ENCODE measurements at places on chromosomes 2 and 18.

DNA sequence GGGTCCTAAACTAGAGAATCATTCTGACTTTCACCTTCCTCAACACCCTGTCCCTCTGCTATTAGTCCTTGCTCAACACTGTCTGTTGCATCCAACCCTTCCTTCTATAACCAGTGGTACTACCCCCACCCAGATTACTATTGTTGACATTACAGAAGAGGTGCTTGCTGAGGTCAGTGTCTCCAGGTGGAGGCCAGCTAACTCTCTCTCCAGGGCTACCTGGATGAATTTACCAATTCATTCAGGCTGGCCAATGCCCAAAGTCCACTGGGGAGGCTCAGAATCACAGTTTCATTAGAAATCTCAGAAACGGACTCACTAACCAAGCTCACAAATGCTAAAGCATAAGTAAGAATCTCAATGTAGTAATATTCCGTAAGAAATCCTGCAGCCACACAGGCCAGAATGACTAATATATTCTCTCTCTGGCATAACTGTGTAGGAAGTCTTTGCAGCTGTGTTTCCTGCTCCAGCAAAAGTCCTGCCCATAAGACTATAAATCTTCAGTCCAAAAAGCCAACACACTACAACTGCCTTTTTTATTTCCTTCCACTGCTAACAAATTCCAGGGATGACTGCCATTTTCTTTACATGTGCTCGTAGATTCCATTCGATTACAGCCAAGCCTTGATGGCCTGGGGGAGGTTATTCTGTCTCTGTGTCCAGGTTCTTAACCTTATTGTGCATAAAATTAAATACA, 10.0 kb upstream of the TTR start:
- no peak for DNase-seq

- no peak for DNase-seq
Measured at GRCh38 chr2:85584354-85584856, at the start of gene VAMP5. TSS of gene VAMP5 (plus strand) at chr2:85584431. CDS start at chr2:85584491, 60 bp downstream.

DNA sequence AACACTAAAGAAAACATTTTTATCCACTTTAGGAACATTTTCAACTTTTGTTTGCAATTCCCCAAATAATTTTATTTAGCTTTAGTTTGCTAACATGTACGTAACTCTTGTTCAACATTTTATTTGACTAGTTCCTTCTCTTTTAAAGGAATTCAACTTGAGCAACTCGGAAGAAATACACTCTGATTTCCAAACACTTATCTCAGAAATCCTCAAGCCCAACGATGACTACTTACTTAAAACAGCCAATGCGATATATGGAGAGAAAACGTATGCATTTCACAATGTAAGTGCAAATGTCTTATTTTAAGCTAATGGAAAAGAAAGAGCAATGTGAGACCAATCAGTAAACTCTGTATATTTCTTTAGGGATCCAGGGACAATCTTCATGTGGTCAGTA, 10.1 kb downstream of the SERPINB10 start:
- DNase-seq = no peak

DNA sequence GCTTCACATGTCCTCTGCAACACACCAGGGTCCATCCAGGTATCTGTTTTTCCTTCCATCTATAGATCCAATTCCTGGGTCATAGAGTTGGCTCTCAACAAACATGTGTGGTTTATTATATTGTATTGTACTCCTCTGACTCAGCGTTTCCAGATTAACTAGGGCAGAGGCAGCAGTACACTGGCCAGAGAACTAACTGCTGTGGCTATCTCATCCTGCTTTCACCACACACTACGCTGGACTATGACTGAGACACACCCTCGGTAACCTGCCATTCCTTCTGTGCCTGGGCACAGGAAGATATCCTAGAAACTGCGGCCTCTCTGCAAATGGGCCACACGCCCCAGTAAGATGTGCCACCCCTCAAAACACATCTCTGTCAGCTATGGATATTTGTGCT, 159.8 kb upstream of the STK17B start:
- DNase-seq = peak; percentile 80

GRCh38 chr18:9586814-9587213, 27.5 kb downstream of the PPP4R1 start:
- no peak for DNase-seq

DNA sequence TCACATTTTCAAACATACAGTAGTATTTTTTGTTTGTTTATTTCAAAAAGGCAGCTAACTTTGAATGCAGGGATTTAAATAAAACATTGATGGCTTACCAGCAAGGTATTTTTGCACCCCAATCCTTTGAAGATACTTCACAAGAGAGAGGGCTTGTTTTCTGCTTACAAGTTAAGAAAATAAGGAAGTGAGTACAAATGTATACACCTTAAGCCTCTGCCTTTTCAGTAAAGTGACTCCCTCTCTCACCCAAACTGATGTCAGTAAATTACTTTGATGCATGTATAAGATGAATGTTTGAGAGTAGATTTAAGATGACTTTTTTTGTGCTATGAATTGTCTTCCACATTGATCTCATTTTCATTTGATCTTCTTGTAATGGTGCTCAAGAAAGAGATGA, 820.0 kb downstream of the CPS1 start:
- DNase-seq = no peak

DNA sequence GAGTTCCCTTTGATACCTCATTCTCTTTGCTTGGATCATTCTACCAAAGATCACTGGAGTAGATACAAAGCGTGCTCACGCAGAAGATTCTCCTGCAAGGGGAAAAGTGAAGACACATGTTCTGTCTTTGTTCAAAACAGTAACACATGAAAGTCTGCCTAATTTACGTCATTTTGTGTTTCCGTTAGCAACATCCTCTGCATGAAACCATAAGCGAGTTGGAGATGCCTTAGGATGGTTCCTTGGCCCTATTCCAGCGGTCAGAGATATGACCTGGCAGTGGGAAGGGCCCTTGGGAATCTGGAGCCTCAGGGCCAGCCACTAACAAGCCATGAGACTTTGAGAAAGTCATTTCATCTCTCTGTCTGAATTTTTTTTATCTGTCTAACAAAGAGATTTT, 180.9 kb upstream of the TWIST2 start:
- peak; percentile 48 for DNase-seq

GRCh38 chr2:860259-860855, 90.3 kb upstream of the SNTG2 start:
- DNase-seq = no peak

- DNase-seq = no peak
Measured at GRCh38 chr18:46019936-46020335, 52.1 kb downstream of the PSTPIP2 start.

- DNase-seq = no peak
Measured at GRCh38 chr18:36294031-36294430, 3.5 kb upstream of the FHOD3 start.

- no peak for DNase-seq
Measured at GRCh38 chr2:239473211-239473805, 72.5 kb upstream of the HDAC4 start.

DNA sequence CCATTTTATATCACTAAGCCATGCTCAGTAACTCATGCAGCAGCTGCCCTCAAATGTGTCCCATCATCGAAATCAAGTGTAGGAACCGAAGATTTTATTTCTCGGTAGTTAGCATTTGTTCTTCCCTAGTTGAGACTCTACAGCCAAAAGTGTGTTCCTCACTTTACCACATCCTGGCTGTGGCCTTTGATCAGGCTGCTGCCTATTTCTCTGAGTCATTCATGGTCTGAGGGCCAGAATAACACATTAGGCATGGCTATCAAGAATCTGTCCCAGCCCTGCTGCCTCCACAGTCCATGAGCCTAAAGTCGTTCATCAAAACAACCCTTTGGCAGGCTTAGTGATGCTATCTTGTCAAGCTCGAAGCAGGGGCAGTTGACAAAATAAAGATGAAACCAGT, 300.1 kb downstream of the TDRD15 start:
- DNase-seq = no peak

GRCh38 chr2:214069254-214069653, 341.6 kb upstream of the VWC2L start:
- DNase-seq = peak; percentile 86

DNA sequence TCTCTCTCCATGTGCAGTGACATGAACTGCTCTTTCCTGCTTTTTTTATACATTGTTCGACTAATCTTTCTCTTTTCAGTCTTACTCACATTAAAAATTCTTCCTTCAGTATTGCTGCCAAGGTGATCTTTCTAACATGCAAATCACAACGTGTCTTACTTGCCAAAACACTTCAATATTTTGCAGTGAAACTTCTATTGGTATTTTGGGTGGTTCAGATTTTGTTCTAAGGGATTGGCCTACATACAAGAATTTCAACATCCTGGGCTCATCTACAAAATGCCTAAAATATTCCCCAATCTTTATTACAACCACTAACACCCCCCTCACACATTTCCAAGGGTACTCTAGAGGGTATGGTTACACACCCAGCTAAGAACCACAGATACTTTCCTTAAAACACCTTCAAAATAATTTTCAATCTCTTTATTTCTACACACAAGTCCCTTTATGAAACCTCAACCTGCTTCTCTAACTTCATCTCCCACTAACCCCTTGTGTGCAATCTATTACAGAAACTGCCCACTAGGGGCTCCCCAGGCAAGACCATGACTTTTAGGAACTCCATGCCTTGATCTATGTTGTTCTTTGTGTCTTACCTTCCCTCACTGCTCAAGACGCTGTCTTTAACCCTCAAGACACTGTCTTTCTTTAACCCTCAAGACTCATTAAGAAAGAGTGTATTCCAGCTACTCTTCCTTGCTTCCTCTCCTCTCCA, 50.9 kb downstream of the COL3A1 start:
- DNase-seq = no peak

GRCh38 chr2:143877056-143877455, 642.9 kb downstream of the ZEB2 start:
- DNase-seq = no peak

DNA sequence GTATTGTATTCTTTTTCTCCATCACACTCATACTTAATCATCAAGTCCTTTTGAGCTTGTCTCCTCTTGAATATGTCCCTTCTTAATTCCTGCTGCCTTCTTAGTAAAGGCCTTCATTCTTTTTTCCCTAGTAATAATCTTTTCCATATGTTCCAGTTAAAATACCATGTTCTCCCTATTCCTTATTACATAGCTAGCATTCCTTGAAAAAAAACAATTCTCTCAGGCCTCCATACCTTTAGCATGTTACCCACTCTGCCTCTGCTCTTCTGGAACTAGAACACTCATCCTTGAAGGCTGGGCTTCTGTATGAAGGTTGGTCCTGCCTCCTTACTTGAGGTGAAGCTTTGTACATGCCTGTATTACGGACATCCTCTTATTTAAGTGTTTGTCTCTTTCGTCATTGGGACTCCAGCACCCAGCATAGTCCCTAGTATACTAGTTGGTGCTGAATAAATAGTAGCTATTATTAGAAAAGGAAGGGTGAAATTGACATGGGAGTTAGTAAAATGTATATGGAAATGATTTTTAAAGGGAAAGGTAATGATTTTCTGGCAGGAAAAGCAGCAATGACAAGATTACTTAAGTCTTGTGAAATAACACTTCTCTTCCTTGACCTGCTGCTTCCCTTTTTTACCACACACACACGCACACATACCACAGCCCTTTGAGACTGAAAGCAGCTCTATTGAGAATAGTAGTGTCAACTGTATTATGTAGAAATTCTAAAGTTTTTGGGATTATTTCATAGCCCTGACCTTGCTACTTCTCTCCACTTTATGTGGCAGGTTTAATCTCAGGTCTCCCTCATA, 45.6 kb downstream of the REL start:
- DNase-seq = peak; percentile 6

DNA sequence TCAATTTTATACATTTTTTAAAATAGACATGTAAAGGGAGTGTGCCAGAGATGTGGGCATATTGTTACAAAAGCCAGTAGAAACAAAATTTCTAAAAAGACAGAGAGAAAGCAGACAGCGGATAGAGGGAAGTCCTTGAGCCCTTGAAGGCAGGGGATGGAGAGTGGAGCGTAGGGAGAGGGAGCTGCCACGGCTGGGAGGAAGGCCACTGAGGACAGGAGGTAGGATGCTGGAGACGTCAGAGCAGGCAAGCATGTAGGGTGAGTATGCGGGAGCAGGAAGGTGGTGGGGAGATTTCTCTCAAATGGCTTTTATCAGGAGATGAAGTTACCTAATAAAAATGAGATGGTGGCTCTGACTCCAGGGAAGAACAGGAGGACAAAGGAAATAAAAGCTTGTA, 24.0 kb upstream of the NCL start:
- DNase-seq = no peak

DNA sequence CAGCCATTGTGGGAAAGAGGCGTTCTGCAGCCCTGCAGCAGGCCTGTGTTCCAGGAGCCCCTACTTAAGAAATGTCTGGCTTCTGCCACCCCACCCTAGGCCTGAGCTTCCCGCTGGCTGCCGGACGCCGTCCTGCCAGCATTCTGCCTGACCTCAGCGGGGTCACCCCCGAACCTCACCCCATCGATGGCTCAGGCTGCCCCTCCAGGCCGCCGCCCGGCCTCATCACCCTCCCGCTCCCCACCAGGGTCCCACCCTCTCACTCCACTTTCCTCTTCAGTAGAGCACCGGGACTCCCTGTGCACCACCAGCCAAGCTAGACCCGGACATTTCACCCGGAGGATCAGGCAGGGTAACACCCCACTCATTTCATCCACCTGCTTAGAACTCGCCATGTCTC, 73.6 kb upstream of the SALL3 start:
- DNase-seq = no peak

DNA sequence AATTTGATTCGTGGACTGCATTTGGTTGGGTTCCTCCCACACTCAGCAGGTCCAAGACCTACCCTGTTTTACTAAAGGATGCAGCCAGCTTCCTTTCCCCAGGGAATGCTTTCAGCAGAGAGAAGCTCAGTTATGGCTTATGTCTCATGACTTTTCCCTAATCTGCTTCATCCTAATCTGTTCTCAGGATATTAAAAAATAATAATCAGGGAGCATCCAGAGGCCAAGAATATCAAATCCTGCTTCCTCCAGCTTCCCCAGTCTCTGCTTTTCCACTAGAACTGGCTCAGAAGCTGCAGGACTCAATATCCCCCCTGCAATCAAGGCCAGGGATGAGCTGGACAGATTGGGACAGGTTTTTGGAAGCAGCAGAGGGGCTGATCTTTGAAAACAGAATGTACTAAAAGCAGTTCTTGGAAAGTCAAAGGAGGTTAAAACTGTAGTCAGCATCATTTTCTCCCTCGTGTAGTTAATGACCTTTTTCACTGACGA, 326.9 kb upstream of the TNP1 start:
- no peak for DNase-seq

DNA sequence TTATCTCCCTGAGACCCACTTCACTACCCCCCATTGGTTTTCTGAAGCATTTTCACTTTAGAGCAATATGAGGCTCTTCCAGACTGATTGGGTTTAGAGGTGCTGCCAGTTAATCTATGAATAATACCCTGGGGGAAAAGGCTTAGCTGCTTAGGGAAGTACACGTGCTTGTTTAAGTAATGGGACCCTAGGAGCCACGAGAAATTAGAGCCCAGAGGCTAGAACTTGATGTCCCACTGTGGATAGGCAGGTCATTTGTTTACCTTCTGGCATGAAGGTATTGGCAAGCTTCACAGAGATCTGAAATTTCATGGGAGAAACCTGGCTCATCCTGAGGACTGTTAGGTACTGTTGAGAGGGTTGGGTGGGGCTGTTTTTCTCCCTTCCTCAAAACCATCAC, 59.7 kb downstream of the CLIP4 start:
- no peak for DNase-seq

- DNase-seq = no peak
Measured at GRCh38 chr2:41724465-41724864, 323.4 kb upstream of the PKDCC start.

- no peak for DNase-seq
Measured at GRCh38 chr2:170465241-170465640, 249.9 kb upstream of the SP5 start.

Measured in fibroblast of the conjunctiva (primary cell).